ENCODE measurements at places on chromosomes 7 and 10.
A peak's percentile ranks its signal among the peaks of the same experiment; 100 is the strongest.

- peak; percentile 68 for DNase-seq
Measured at GRCh38 chr10:110209926-110210673, 2.7 kb downstream of the MXI1 start.

DNA sequence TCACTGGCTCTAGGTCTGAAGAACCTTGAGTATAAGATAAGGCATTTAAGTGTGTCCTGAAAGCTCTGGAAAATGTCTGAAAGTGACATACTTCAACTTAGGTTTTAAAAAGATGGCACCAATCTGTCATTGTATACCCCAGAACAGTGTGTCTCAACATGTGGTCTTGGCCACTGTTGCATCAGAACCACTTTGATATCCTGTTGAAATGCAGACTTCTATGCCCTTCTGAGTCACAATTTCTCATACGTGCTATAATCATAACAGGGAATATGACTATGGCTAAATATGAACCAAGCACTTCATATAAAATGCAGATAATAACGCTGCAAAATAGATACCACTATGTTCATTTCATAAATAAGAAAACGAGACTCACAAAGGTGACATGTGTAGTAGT, 38.0 kb upstream of the GPAM start:
- no peak for DNase-seq

DNA sequence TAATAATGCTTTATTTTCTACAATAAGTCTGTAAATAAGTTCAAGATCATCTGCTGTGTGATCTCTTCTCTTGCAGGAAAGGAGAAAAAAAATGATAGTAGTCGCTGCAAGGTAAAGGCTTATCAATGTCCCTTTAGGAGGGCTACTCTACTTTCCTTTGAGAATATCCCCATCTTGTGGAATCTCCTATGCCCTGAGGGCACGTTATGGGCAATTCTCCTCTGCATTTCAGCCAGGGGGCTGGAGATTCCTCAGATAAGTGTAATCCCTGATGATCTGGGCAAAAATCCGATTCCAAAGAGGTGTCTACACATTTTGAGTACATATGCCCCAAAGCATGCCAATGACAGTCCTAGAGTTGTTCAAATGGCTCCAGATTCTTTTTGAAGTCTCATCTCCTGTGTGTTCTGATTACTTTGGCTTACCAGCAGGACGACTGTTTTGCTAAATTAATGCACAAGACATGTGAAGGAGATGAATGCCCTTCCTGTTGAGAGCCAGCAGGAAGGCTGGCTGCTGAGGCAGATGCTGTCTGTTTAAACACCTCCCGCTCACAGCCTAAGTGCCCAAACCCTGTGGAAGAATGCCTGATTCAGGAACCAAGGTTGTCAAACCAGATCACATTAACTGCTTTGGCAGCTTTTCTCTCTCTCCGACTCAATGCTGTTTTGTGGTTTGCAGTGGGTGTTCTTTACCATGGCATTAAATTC, 171.2 kb upstream of the COL1A2 start:
- DNase-seq, result peak; percentile 66

DNA sequence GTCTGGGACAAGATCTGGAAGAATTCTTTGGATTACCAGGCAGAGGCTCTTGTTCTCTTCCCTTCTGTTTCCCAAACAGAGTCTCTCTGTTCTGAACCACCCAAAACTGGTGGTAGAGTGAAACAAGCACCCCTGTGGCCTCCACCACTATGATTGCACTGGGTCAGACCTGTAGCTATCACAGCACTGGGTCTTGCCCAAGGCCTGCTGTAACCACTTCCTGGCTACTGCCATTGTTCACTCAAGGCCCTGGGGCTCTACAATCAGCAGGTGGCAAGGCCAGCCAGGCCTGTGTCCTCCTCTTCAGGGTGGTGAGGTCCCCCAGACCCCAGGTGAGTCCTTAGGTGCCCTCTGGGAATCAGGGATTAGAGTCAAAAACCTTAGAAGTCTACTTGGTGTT, 4.1 kb upstream of the LRRC17 start:
- no peak for DNase-seq

DNA sequence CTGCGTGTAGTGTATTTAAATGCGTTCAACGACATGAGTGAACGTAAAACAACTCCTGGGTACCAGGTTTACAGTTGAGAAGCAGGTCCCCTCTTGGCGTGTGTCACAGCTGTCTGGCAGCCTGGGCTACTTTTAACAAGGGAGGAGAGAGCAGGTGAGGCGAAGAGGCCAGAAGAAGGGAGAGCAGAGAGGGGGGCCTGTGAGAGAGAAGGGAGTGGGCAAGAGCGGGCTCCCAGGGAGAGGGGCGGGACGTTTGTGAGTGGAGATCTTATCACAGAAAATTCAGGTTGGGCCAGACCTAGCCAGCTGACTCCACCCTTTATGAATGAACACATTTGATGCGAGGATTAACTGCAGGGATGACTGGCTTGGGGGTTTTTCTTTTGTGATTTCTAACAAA, 154.0 kb downstream of the CAMK1D start:
- no peak for DNase-seq

- DNase-seq, result peak; percentile 75
Measured at GRCh38 chr7:116689790-116690259, 17.8 kb downstream of the MET start.

- DNase-seq, result no peak
Measured at GRCh38 chr10:6045314-6045848, 16.8 kb downstream of the IL2RA start.

- no peak for DNase-seq
Measured at GRCh38 chr10:20984662-20985061, 87.6 kb upstream of the NEBL start.
